Activated gamma-delta T cell (primary cell): ENCODE measurements at places on chromosomes 12 and 14.

DNA sequence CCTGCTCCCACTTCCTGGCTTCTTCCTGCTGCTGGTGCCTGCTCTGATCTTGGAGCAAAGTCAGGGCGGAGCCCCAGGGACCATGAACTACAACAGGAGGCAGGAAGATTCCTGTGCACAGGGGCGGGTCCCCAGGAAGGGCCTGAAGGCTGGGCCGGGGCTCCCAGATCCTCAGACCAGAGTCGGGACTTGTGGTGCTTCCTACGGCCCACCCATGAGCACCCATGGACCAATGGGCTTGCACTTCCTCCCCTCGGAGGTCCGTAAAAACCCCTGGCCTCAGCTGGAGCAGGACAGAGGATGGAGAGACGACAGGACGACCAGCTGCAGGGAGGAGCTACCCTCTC, 1287.1 kb downstream of the TMEM121 start:
- no peak for DNase-seq

DNA sequence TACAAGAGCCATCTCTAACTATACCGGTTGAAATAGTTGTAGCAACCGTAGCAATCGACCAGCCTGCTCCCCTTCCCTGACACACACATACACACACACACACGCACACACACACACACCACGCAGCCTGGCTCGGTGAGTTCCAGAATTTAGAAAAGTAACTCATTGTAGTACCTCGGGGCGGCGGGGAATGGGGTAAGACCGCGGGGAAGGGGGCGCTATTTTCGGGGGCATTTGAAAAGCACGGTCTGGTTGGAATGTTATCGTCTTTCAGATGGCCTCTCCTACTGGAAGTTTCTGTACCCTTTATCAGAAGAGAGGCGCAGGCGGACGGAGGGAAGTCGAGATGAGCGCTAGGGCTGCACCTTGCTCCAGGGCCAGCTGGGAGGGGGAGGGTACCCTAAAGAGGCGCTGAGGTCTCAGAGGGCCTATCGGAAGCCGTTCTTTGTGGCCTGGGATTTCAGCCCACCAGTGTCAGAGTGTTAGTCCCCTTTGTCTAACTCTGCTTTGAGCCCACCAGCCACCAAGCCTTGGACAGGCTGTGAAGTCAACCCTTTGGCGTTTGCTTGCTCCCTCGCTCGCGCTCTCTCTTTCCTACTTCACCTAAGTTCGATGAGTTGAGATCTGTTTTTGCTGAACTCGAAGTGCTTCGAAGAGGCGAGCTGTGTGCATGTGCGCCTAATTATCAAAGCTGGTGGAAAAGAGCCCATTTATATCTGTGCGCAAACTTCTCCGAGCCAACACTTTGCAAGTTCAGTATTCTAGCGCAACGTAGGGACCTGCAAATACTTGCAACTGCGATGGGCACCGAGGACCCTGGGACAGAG, 837 bp downstream of the COL2A1 start:
- DNase-seq, result no peak

GRCh38 chr12:50934371-50934851, 17.9 kb upstream of the HIGD1C start:
- DNase-seq, result no peak

- DNase-seq, result no peak
Observed at GRCh38 chr12:82609234-82609914, 77.3 kb upstream of the TMTC2 start.

GRCh38 chr12:14214495-14214894, 151.0 kb upstream of the ATF7IP start:
- no peak for DNase-seq

GRCh38 chr14:52950898-52951680, at the start of gene FERMT2:
Gene FERMT2 (minus strand): TSS chr14:52951050. CDS start chr14:52950568, 482 bp downstream.
- DNase-seq, result peak; percentile 18

GRCh38 chr12:41511247-41511646, 323.1 kb downstream of the PDZRN4 start:
- no peak for DNase-seq

- no peak for DNase-seq
Observed at GRCh38 chr14:88870777-88871176, 46.3 kb downstream of the TTC8 start.

GRCh38 chr14:70032447-70032846, 153.2 kb downstream of the SMOC1 start:
- DNase-seq, result no peak

GRCh38 chr12:119938049-119938667, 50.9 kb upstream of the BICDL1 start:
- DNase-seq, result no peak

DNA sequence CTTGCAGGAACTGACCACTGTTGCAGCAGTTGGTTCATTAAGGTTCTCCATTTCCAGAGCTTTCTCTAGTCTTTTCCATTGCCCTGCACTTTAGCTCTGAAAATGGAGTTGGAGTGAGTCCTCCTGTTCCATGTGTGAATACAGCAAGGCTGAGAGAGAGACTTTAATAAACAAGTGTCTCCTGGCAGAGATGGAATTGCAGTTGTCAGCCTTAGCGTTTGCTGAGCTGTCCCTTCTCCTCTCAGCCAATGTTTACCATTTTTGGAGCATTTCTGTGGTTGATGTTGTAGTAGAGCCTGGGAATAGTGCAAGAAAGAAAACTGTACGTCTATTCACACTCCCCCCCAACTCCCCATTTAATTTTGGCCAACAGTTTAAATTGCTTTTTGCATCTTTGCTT, 7.5 kb upstream of the MANSC4 start:
- no peak for DNase-seq

DNA sequence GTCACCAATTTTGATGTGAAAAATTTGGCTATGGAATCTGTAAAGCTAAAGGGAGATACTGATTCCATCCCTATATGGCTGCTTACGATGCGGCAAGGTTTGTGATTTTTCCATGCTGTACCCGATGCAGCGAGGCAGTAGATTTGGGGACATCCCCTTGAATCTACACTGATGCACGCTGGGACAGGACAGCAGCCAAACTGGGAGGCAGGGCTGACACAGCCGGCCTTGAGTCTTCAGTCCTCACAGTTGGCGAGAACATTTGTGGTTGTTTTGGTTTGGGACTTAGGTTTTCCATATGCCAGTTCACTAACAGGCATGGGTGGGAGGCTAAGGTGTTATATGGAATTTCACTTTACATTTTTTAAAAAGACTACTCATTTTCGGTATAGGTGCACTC, 3.8 kb downstream of the GALNT16 start:
- no peak for DNase-seq

DNA sequence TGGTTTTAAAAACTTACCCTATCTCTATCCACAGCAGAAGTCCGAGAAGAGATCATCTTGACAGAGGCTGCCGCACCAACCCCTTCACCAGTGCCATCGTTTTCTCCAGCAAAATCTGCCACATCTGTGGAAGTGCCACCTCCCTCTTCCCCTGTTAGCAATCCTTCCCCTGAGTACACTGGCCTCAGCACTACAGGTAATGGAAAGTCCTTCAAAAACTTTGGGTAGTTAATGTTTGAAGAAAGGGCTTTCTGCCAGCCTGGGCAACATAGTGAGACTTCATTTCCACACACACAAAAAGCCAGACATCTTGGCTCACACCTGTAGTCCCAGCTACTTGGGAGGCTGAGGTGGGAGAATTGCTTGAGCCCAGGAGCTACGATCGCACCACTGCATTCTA, 41.6 kb upstream of the RIC8B start:
- DNase-seq, result no peak

GRCh38 chr12:71556875-71557274, 106.8 kb downstream of the ZFC3H1 start:
- DNase-seq, result no peak

DNA sequence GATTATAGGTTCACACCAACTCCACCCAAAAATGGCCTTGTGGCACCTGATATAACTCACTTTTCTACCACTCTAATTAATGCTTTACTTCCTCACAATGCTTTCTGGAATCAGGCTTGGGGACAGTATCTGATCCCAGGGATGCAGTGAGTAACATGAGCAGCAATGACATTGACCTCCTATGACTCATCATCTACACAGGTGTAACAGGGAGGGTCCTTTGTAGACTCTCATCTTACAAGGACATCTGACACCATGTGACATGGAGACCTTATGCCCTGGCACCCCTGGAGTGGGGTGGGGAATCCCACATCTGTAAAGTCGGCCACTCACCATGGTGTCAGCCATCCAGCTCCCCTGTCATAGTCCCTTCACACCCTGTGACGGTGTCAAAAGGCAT, 586.4 kb downstream of the MED13L start:
- no peak for DNase-seq

- DNase-seq, result no peak
Observed at GRCh38 chr12:87518481-87518880, 510.7 kb downstream of the C12orf50 start.

GRCh38 chr14:32756775-32757174, 181.9 kb upstream of the NPAS3 start:
- no peak for DNase-seq

- DNase-seq, result no peak
Observed at GRCh38 chr14:71619472-71619871, 312.8 kb upstream of the RGS6 start.

- DNase-seq, result no peak
Observed at GRCh38 chr14:104870368-104871144, 5.5 kb downstream of the CEP170B start.

DNA sequence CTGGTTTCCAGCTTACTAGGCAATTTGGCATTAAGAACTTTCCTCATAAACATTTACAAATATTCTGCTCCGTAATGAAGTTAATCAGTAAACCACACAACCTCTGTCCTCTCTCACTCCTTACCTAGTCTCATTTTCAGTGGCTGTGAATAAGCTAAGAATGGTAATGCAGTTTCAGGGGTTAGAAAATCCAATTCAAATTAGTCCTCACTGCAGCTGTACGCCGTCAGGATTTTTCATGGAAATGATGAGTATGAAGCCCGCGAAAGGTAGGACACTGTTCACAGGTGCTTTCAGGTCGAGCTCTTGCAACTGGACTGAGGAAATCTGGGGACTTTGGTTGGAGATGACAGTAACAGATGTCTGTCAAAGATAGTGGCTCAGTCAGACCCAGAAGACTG, 29.6 kb downstream of the NR1H4 start:
- no peak for DNase-seq

GRCh38 chr12:127233016-127233415, 1034.0 kb upstream of the TMEM132C start:
- DNase-seq, result no peak

GRCh38 chr14:24054646-24055045, 2.8 kb downstream of the CARMIL3 start:
- DNase-seq, result no peak

GRCh38 chr14:67411820-67412421, at the start of gene PLEK2:
Gene PLEK2 (minus strand): TSS chr14:67412165. CDS start chr14:67412059, 106 bp downstream.
- no peak for DNase-seq

GRCh38 chr12:9649532-9649940, 20.0 kb upstream of the CLEC2D start:
- DNase-seq, result no peak

GRCh38 chr14:79580906-79581305, 630.4 kb downstream of the DIO2 start:
- DNase-seq, result no peak

GRCh38 chr12:74031045-74031444, 506.6 kb upstream of the ATXN7L3B start:
- DNase-seq, result no peak

DNA sequence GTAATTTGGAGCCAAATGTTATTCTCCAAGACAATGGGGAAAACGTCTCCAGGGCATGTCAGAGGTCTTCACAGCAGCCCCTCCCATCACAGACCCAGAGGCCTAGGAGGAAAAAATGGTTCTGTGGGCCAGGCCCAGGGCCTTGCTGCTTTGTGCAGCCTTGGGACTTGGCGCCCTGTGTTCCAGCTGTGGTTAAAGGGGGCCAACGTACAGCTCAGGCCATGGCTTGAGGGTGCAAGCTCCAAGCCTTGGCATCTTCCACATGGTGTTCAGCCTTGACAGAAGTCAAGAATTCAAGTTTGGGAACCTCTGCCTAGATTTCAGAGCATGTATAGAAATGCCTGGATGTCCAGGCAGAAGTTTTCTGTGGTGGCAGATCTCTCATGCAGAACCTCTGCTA, 3.2 kb upstream of the CRY1 start:
- no peak for DNase-seq

DNA sequence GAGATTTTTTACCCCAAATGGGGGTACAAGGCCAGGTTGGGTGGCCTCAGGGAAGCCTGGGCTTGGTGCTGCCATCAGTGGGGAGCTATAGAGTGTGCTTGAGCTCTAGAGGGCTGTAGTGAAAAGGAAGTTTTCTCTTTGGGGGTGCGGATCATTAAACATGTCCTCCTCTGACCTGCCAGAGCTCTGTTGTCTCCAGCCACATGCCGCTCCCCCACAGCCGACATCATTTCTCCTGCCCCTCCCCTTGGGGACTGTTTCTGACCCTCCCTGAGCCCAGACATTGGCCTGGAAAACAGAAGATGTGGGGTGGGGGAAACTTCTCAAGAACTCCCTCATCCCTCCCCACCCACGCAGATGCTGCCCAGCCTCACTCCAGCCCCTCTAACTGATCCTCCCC, 25.3 kb downstream of the DTX1 start:
- no peak for DNase-seq

- DNase-seq, result no peak
Observed at GRCh38 chr12:94198872-94199271, 50.5 kb downstream of the PLXNC1 start.

- no peak for DNase-seq
Observed at GRCh38 chr12:130628304-130628703, 87.8 kb downstream of the RIMBP2 start.

DNA sequence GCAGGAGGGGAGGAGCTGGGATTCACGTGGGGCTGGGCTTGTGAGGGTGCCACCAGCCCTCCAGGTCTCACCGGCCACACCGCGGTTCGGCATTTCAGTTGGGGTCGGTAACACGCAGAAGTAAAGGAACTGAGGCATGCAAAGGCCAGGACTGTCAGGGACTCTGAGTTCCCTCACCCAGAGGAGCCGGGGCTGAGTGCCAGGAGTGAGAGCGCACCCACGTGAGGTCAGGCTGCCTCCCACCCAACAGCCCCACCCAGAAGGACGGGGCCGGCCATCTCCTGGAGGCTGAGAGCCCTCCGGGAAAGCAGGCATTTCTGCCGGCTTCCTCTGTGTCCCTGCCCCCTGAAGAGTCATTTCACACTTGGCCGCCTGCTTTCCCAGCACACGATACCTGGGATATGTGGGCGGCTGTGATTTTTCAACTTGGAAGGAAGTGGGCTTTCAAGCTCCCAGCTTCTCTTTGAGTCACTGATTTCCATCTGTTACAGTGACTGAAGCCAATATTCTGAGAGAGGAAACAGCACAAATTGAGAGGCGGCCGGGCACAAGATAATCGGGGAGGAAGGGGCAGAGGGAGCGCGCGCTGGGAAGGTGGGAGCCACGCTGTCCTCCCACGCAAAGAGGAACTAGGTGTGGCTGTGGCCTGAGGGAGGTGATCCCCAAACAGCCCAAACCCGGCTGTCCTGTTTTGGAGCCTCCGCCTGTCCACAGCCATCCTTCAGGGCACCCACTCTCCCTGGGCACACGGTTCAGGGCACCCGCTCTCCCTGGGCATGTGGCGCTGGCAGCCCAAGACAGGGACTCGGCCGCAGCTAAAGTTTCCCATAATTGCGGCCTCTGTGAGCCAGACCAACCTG, 19.0 kb downstream of the GALNT9 start:
- no peak for DNase-seq

- no peak for DNase-seq
Observed at GRCh38 chr12:57726151-57726883, 12.2 kb downstream of the AGAP2 start.
